GM23248 (cell line): ENCODE measurements at places on chromosomes 5 and 9.

DNA sequence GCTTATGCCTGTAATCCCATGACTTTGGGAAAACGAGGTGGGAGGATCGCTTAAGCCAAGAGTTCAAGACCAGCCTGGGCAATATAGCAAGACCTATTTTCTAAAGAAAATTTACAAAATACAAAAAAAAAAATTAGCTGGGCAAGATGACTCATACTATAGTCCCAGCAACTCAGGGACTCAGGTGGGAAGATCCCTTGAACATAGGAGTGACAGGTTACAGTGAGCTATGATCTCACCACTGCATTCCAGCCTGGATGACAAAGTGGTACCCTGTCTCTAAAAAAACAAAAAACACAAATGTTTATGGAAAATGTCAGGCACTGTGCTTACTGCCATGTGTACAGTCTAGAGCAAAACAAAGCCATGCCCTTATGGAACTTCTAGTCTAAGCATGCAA is 823.3 kb upstream of the DMAC1 start:
- no peak for DNase-seq

DNA sequence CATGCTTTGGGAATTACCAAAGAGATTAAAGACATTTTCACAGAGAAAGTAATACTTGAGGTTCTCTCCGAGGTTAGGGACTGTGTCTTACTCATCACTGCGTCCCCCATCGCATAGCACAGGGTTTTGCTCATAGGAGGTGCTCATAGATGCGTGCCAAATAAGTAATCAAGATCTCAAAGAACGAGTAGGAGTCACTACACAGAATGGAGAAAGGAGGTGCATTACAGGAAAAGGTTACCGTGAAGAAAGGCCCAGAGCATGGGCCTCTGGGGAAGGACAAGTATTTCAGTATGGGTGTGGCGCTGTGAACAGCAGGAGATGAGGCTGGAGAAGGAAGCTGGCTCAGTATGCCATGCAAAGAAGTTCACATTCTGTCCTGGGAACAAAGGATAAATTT is 182.4 kb downstream of the ACTL7B start:
- DNase-seq = peak; percentile 87

DNA sequence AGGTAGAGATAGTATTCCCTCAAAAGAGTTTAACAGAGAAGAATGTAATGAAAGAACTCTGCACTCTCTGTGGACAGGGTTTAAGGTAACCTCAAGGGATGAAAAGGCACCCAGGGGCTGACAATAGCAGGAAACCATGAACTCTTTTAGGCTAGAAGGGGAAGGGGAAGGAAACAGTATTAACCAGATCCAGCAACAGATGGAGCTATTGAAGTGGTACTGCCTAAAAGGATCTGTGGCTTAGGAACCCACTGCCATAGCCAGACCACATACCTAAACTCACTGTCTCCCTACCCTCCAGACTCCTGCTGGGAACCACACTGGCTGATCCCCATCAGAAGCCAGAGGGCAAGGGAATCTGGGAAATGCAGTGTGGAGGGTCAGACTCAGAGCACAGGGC is 35.5 kb downstream of the PLGRKT start:
- no peak for DNase-seq

DNA sequence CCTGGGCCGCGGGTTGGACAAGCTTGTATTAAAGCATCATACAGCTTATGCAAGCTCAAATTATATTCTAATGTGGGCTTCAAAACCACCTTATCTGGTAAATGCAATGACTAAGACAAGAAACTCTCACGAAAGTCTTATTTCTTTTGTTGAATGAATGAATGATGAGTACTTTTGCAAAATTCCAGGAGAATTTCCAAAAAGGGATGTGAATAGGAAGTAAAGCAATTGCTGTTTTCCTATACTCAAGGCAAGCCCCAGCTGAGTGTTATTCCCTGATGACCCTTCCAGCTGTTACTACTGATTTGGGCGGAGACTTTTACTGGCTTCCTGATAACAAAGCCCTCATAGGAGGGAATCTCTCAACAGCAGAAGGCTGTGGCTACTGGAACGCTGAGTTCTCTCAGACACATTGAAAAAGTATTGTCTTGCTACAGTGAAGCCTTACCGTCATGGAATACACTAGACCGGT is 162.8 kb downstream of the SREK1 start:
- no peak for DNase-seq

DNA sequence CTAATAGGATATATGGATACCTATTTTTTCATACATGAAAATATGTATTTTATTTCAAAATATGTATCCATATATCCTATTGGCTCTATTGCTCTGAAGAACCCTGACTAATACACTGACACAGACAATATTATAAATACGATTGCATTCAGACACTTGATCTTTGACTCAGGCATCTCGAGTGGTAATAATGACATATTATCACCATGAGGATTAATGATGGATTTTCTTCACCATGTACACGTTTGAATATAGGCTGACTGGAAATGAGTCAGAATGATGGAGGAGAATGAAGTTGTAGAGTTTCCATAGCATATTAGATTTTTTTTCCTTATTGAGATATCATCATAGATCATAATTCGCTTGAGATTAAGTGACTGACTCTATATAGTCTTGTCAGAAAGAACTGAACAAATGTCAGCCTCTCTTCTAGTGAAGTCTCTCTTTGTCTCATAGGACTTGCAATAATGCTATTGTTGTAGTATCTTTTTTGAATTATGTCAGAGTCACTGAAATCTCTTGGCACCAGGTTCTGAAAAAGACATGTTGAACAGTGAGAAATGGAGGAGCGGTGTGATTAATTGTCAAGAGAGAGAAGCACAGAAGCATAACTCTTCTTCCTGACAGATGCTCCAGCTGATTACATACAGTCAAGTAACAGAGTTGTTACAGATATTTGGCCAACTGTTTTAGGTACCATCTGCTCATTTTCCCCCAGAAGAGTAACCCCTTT is 41.4 kb upstream of the SLCO6A1 start:
- no peak for DNase-seq

GRCh38 chr9:37679649-37680402 is 29.1 kb downstream of the FRMPD1 start:
- no peak for DNase-seq

DNA sequence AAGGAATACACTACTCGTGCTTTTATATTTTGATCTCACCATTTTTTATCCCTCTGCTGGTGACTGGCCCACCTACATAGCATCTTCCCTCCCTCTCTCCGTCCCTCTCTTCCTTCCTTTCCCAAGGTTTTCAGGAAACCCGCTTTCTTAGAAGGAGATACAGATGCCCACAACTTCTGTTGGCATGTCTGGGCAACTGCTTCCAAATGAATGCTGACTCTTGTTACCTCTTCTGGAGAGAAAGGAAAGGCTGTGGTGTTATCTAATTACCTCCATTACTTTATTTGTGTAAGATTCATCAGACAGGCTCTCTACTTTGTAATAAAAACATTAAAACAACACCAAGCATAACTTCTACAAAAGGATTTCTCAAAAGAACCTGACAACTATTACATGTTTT is 20.2 kb downstream of the FANCC start:
- DNase-seq = no peak

GRCh38 chr5:39657943-39658342 is 233.2 kb upstream of the DAB2 start:
- no peak for DNase-seq

GRCh38 chr5:18023275-18023674 is 389.0 kb downstream of the TAF11L14 start:
- DNase-seq = no peak

DNA sequence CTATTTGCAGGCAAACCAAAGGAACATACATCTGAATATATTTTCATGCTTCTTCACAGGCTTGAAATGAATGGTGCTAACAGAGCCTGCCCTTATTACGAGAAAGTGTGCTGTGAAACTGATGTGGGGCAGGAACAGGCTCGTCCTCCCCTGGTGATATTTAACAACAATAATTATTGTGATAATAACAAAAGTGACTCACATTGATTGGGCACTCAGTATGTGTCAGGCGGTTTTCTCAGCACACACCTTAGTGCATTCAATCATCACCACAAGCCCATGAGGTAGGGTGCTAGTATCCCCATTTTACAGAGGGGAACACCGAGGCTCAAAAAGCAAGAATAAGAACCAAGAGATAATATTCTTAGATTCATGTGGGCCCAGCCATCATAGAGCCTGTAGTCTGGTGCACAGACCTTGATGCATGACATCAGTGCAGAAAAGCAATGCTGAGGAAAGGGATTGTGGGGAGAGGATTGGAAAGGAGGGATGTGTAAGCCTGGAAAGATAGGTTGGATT is 18.1 kb upstream of the BOD1 start:
- no peak for DNase-seq

DNA sequence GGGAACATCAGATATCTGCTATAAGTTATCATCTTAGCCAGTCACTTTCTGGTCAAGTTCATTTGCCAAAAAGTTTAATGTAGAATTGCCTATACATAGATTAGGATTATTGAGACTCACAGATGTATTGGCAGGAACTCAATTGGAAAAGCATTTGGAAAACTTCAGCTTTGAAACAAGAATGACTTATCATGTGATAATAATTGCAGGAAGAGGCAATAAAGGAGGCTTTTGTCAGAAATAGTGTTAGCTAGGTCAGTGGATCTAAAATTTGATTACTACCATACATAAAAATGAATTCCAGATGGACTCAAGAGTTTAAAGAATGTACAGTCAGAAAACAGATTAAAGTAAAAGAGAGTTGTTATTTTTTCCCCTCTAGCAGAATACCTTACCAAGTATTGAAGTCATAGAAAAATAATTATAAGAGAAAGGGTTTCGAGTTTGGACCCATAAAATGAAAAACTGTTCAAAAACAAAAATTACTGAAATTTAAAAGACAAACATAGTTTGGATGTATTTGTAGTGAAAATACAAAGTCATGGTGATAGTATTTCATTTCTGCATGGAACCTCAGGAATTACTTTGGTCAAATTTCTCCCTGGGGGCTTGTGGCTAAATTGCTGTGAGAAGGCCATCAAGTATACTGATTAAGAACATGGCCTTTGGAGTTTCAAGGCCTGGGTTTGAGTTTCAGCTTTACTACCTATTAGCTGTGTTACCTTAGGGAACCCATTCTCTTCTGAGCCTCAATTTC is 159.9 kb downstream of the TMEM38B start:
- DNase-seq = no peak

GRCh38 chr9:118650417-118650816 is 718.8 kb downstream of the BRINP1 start:
- no peak for DNase-seq

GRCh38 chr9:134535171-134535570 is 106.4 kb upstream of the COL5A1 start:
- DNase-seq = no peak

DNA sequence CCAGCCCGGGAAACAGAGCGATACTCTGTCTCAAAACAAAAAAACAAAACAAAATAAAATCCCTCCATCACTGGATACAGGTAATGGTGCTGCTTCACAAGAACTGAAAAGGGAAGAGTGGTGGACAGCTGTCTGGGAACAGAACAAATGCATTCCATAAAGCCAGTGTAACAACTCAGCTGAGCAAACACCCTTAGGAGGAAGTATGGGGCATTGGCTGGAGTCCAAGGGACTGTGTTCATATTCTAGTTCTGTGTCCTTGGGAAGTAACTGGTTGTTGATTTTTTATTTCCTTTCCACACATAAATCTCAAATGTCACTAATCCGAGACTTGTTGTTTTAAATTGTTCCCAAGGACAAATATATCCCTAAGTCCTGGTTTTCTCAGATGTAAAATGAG is 38.3 kb downstream of the HTR1A start:
- no peak for DNase-seq

- DNase-seq = no peak
Observed at GRCh38 chr5:168607946-168608345, 28.8 kb upstream of the PANK3 start.

- no peak for DNase-seq
Observed at GRCh38 chr5:44887722-44888121, 79.0 kb downstream of the MRPS30 start.

- DNase-seq = peak; percentile 9
Observed at GRCh38 chr5:145739843-145740242, 95.3 kb downstream of the PRELID2 start.

- DNase-seq = no peak
Observed at GRCh38 chr5:143521846-143522400, 118.4 kb upstream of the NR3C1 start.
